ENCODE measurements at places on chromosomes 13 and 19. TPM values are rescaled to one million over a fixed set of nuclear protein-coding genes. Genes with fewer than 3 reads are reported as not detected.
A peak's percentile ranks its signal among the peaks of the same experiment; 100 is the strongest.

TPT1 gene
- 2,079 TPM for total RNA-seq

- no peak overlapping the region for H3K27ac ChIP-seq
- DNase-seq, result no peak
- H3K27me3 ChIP-seq, result no peaks in the 10 kb centered on the region
- no peak overlapping the region for H3K4me3 ChIP-seq
These were observed 68.1 kb downstream of the UFM1 start for GRCh38 chr13:38417727-38418126.

GRCh38 chr13:98436233-98436910, 140.5 kb downstream of the STK24 start:
- H3K4me1 ChIP-seq, result no peaks in the 10 kb centered on the region
- H3K27me3 ChIP-seq, result no peaks in the 10 kb centered on the region
- H3K27ac ChIP-seq, result no peak overlapping the region
- H3K4me3 ChIP-seq, result no peak overlapping the region
- DNase-seq, result no peak

DNA sequence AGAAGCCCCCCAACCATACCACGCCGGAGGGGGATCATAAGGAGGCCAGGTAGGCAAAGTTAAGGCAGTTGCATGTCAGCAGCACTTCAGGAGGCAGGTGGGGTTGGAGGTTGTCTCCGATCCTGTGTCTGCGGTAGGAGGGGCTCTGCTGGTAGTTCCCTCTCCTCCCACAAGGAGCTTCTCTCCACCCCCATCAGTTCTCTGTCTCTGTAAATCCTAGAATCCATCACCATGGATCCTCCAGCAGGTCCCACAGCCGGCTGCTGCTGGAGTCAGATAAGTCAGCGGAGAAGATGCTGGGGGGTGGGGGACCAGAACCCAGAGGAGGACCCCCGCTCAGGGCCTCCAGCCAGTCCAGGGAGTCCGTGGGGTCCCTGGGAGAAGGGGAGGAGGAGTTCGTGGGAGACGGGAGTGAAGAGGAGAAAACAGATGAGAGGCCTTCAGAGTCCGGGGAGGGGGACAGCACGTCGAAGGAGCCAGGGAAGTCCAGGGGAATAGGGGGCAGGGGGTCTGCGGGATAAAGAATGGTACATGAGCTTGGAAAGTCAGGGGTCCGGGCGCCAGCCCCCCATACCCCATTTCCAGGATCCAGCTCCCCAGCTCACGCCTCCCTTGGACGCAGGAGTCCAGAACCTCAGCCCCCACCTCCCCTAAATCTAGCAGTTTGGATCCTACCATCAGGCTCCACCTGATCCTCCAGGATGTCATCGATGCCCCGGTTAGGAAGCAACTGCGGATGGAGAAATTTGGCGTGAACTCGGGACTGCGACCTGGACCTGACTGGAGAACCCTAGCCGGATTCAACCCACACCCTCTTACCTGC, 6.3 kb downstream of the MAMSTR start:
- H3K4me3 ChIP-seq, result peak overlapping the region; percentile 75
- peaks cover 12% of the 10 kb centered on the region for H3K4me1 ChIP-seq
- no peaks in the 10 kb centered on the region for H3K36me3 ChIP-seq
- H3K27ac ChIP-seq, result peak overlapping the region; percentile 46

- no peaks in the 10 kb centered on the region for H3K27me3 ChIP-seq
- H3K27ac ChIP-seq, result no peak overlapping the region
- peaks cover 3% of the 10 kb centered on the region for H3K36me3 ChIP-seq
- no peaks in the 10 kb centered on the region for H3K4me1 ChIP-seq
- DNase-seq, result no peak
These were observed 33.3 kb upstream of the RANBP3 start for GRCh38 chr19:6011206-6011605.

DNA sequence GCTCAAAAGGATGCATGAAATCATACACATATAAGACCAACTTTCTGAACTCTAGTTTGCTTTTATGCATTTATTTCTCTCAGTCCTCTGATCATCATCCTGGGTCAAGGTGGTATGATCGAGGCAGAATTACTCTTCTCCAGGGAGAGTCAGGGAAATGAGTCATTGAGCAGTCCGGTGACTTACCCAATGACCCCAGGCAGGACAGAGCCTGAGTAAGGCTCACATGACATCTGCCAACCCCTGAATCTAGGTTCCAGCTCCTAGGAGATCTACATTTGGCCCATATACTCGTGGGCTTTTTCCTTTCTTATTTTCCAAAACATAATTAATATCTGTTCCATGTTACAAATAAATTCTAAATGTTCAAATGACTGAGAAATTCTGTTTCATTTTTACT, 502.3 kb downstream of the FOXO1 start:
- H3K27ac ChIP-seq, result no peak overlapping the region
- H3K4me1 ChIP-seq, result no peaks in the 10 kb centered on the region

- H3K27ac ChIP-seq, result no peak overlapping the region
- no peak overlapping the region for H3K4me3 ChIP-seq
- no peaks in the 10 kb centered on the region for H3K27me3 ChIP-seq
- DNase-seq, result no peak
These were observed 2.5 kb upstream of the GARIN5A start for GRCh38 chr19:50478901-50479715.

DNA sequence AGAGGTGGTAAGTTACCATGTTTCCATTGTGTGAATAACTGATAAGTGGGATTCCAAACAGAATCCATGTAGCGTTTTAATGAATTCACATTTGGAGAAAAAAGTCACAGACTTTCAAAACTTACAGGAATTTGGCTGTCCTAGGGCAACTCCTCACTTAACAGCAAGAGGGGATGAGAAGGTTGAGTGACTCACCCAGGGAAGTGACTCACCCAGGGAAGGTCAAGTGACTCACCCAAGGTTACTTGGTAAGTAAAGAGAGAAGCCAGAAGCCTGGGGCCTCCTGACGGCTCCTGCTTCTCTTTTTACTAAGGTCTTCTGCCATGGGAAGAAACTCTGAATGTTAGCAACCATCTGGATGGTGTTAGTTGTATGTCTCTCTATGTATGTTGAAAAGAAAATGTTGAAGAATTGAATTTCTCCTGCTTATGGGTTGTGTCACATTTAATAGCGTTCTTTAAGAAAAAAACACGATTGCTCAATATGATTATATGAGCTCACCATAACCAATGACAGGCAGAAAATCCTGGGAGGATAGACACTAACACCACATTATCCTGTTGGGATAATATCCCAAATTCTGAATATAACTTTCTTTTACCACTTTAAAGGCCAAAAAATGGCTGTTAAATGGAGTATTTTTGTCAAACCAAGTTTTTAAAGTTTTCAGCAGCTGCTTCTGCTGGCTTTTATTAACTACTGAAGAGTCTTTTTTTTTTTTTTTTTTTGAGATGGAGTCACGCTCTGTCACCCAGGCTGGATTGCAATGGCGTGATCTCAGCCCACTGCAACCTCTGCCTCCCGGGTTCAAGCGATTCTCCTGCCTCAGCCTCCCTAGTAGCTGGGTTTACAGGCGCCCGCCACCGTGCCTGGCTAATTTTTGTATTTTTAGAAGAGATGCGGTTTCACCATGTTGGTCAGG, 195.6 kb downstream of the GGACT start:
- H3K36me3 ChIP-seq, result peaks cover 2% of the 10 kb centered on the region
- H3K27ac ChIP-seq, result peak overlapping the region; percentile 26
- H3K4me3 ChIP-seq, result no peak overlapping the region
- no peaks in the 10 kb centered on the region for H3K4me1 ChIP-seq
- no peaks in the 10 kb centered on the region for H3K27me3 ChIP-seq
